HepG2 (cell line): ENCODE measurements at places on chromosomes 6 and 20. TPM values are rescaled to one million over a fixed set of nuclear protein-coding genes. Genes with fewer than 3 reads are reported as not detected.

MAN1A1 gene
- total RNA-seq = 98.7 and 156 TPM in 2 replicates

TMEM151B gene
- total RNA-seq = not detected in 2 replicates

DNA sequence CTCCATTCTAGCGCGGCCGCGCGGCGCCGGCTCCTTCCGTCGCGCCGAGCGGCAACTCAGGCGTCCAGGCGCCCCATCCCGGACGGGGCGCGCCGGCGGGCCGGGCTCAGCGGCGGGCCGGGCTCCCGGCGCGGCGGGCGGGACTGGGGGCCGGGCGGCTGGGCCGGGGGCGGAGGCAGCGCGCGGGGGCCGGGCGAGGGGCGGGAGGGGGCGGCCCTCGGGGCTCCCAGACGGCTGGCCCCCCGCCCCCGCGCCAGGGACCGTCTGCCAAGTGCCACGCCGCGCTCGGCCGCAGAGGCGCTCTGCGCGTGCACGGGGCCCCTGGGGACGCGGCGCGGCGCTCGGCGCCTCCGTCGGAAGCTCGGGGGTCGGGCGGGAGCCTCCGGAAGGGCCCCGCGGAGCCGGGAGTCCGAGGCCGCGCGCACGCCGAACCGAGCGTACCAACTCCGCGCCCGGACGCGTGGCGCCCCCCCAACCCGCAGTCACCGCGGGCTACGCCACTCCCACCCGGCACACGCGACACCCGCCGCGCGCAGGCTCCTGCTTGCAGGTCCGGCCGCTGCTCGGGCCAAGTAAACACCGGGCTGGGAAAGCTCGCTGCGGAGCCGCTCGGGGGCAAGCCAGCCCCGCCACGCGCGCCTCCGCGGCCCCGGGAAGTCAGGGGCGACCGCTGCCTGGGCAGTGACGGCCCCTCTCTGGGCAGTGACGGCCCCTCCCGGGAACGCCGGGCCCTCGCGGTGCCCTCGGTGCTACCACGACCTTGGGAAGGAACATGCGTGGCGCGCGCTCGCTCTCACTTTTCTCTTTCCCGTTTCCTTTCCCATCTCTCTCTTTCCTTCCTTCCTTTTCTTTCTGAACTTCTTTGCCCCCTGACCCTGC lies at the start of gene PREX1:
Gene PREX1, minus strand, starts transcription at position 145 of the 879 bp plus-strand sequence. Its CDS starts 139 bp downstream, at position 6.
- peaks cover 30% of the 10 kb centered on the region for H3K27me3 ChIP-seq
- H3K27ac ChIP-seq = no peak within 1 kb of the TSS
- no peak for DNase-seq
- H3K36me3 ChIP-seq = no peaks in the 10 kb centered on the region

GRCh38 chr20:32518593-32519380 lies 66.3 kb downstream of the NOL4L start:
- peaks cover 10% of the 10 kb centered on the region; the same call in 1 of the 3 replicates for H3K36me3 ChIP-seq
- no peaks in the 10 kb centered on the region for H3K27me3 ChIP-seq
- no peak for DNase-seq
- no peak overlapping the region for H3K27ac ChIP-seq
- peaks cover 27% of the 10 kb centered on the region for H3K4me1 ChIP-seq

GRCh38 chr20:64160526-64161355 lies 3.5 kb upstream of the MYT1 start:
- DNase-seq = no peak
- H3K4me3 ChIP-seq = no peak overlapping the region
- no peak overlapping the region for H3K27ac ChIP-seq
- peaks cover 64% of the 10 kb centered on the region for H3K27me3 ChIP-seq
